ENCODE measurements at places on chromosomes 3 and 15. TPM values are rescaled to one million over a fixed set of nuclear protein-coding genes. Genes with fewer than 3 reads are reported as not detected.

DNA sequence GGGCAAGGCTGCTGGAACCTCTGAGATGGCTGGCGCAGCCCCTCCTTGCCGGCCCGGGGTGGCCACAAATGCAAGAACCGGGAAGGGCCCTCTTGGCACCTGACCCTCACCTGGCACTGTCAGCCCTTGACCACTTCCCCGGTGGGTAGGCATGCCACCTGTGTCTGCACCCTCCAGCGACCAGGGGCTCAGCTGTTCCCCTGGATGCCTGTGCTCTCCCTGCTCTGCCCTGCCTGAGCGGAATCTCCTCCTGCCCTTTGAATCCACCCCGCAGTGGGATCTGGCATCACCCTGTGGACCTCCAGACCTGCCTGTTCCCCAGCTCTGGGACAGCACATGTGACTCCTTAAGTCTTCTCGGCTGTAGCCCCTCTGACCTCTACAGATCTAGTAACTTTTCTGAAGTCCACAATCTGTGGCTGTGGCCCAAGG lies 26.1 kb upstream of the FGD5 start:
- DNase-seq = no peak

The AVEN gene
- polyA plus RNA-seq = 23.4 TPM

- no peak for DNase-seq
Measured at GRCh38 chr3:15151166-15151565, 52.2 kb upstream of the RBSN start.

GRCh38 chr3:25427563-25427941 lies 511 bp upstream of the RARB start:
- DNase-seq = no peak

The ZNF620 gene
- polyA plus RNA-seq = 1.6 TPM

- DNase-seq = no peak
Measured at GRCh38 chr15:63010920-63011693, 31.4 kb upstream of the TPM1 start.

The FBXW12 gene
- 0.98 TPM for polyA plus RNA-seq

DNA sequence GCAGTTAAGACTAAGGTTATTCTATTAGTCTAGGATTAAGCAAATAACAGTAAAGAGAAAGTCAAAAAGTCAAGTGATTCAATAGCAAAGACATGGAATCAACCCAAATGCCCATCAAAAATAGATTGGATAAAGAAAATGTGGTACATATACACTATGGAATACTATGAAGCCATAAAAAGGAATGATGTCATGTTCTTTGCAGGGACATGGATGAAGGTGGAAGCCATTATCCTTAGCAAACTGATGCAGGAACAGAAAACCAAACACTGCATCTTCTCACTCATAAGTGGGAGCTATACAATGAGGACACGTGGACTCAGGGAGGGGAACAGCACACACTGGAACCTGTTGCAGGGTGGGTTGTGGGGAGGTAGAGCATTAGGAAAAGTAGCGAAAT lies 29.0 kb downstream of the UNC13C start:
- no peak for DNase-seq

GRCh38 chr3:30428251-30428650 lies 178.2 kb upstream of the TGFBR2 start:
- DNase-seq = no peak

The CCR2 gene
- 2.7 TPM for polyA plus RNA-seq

DNA sequence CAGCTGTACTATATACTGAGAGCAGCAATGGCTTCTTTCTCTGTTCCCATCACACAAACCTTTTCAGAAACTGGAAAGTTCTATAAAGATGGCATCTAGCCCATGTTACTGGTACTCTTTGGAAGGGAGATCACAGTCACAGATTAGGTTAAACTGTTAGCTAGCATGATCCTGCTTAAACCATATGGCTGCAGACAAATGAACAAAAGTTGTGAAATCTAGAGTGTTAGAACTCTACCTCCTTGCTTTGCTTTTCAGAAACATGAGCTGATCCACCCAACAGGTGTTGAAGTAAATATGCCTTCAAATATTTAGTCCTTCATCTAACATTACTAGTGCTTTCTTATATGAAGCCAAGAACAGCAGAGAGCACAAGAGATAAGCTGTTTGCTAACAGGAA lies 102.6 kb downstream of the SNRK start:
- no peak for DNase-seq

DNA sequence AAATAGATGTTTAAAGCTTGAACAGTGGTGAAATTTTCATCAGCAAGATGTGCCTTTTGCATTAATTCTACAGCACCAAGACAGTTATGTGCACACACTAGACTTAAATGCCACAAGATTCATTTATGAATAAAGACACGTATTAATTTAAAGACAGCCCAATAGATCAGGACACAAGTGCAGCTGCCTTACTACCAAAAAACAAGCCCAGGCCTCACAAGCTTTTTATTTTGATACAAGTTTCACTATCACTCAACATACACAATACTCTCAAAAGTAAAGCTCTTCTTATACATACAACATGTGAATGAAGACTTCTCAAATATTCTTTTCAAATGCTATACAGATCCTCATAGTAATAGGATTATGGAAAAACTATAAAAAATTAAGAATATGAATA lies 2.4 kb downstream of the ACAP2 start:
- DNase-seq = no peak

DNA sequence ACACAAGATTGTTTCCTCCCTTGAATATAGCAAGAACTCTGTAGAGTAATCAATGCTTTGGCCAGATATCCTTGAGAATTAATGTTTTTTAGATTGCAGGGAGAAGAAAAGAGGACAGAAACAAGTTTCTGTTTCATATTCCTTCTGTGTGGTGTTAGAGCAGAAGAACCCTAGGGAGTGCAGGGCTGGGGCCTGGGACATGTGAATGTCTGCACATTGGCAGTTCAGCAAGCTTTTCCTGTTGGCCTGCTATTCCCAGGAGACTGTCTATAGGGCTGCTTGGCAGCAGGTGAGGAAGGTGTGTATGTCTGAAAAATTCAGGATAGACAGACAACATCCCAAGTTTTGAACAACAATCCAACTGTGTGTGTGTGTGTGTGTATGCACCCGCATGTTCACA lies 13.6 kb upstream of the CNBP start:
- DNase-seq = no peak

DNA sequence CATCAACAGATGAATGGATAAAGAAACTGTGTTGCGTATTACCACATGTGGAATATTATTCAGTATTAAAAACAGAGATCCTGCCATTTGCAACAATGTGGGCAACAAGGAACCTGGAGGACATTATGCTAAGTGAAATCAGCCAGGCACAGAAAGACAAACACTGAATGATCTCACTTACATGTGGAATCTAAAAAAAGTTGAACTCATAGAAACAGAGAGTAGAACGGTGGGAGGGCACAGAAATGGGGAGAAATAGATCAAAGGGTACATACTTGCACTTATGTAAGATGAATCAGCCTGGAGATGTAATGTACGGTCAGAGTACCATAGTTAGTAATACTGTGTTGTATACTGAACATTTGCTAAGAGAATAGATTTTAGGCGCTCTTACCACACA lies 29.8 kb upstream of the MUC13 start:
- no peak for DNase-seq

DNA sequence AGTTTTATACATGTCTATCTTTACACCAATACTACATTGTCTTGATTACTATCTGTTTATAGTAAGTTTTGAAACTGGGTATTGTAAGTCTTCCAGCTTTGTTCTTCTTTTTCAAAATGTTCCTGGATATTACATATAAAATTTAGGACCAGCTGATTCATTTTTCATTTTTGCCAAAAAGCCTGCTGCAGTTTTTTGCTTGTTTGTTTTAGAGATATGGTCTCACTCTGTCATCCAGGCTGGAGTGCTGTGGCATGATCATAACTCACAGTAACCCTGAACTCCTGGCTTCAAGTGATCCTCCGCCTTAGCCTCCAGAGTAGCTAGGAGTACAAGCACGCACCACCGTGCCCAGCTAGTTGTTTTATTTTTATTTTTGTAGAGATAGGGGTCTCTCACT lies 20.4 kb upstream of the AP4E1 start:
- no peak for DNase-seq

The PLCH1 gene
- 32.1 TPM for polyA plus RNA-seq

The CPB1 gene
- polyA plus RNA-seq = 2.3 TPM

DNA sequence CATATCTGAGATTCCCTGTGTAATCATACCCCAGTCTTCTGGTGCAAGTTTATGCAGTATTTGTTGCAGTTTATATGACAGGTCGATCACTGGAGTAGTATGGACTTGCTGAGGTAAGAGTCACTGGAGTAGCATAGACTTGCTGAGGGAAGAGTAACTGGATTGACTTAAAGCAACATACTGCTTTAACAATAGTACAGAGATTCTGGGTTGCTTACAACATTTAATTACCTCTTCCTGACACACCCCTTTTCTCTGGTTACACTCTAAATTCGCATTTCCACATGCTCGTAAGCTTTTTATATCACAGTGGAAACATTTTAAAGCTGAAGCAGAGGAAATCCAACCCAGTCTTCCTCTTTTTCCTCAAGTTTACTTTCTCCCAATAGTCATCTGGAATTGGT lies 11.8 kb downstream of the AAGAB start:
- DNase-seq = no peak

GRCh38 chr3:38725726-38726419 lies 76.4 kb upstream of the SCN5A start:
- no peak for DNase-seq

The C2CD4A gene
- 0.08 TPM for polyA plus RNA-seq

DNA sequence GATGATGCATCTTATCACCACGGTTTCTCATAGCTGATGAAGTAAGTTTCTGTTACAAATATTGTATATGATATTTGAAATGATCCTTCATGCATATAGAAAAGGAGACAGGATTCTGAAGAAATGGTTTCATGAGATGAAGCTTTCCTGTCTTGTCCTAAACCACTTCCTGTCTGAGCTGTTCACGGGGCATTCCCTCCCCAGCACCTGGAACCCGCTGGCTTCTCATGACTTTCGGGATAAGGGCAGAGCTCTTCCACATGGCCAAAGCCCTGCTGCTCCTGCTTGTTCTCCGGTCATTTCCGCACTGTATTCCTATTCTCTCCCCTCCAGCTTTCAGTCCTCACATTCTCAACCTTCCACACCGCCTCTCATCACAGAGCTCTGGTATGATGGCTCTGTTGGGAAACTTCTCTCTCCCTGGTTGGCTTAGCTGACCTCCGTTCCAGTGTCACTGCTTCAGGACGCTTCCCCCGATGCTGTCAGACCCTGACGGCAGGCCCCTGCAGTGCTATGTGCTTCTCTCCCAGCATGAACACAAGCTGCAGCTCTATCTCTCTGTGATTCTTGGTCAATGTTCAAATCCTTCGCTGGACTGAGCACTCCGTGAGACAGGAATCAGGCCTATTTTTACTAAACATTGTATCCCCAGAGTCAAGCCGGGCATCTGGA lies 86.9 kb upstream of the HERC1 start:
- no peak for DNase-seq

DNA sequence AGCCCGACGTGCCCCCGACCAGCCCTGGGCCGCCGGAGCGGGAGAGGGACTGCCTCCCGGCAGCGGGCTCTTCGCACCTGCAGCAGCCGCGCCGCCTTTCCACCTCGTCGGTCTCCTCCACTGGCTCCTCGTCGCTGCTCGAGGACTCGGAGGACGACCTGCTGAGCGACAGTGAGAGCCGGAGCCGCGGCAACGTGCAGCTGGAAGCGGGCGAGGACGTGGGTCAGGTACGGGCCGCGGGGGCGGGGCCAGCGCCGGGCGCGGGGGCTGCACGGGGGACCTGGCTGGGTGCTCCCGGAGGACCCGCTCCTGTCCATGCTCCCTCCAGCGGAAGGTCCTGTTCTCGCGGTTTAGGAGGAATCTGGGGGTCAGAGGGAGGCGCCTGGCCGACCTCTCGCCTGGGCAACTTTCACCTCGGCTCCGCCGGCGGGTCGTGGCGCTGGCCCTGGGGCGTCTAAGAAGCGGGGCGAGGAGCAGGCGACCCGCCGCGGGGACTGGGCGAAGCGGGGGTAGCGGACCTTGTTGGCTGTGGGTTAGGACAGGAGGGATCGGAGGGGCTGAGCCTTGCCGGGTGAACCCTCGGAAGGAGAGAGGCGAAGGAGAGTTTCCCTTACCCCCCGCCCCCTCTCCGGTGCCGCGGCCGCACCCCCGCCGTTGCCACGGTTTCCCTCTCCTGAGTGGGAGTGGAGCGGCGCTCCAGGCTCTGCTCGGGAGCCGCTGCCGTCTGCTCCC lies 682 bp downstream of the ITPKA start:
- DNase-seq = peak; percentile 24

DNA sequence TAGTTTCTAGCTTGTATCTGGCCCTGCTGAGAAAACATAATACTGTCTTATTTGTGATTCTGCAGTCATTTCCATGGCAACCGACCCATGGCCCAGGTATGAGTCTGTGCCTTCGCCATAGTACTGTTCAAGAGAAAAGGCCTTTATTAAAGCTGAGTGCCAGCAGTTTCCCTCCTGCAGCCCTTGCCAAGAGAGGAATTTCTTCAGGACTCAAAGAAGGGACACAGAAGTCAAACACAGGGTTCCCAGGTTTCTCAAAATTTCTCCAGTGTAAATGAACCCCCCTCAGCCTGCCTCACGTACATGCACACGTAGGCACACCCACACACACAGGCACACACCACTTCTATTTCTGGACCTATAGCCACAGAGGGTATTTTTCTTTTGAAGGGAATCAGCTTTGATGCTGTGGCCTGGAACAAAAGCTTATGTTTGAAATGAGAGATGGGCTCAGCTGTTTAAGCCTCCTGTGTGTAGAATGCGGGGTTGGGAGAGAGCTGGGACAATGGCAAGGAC lies 269.2 kb downstream of the PDCD6IP start:
- no peak for DNase-seq

DNA sequence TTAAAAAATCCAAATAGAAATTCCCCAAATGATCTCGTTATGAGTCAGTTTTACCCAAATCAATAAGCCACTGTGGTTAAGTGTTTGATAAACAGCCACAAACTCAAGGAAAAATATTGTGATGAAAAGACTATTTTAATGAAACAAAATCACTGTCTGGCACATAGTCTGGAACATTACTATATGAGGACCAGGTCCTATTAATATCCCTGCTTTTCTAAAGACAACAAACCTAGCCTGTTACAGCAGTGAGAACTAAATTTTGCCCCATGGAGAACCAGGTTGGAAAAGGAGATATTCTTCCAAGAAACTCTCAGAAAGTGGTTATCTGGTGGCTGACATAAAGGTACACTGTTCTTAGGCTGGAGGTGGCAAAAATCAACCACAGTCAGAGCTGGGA lies 27.7 kb upstream of the ZNF385D start:
- DNase-seq = no peak

DNA sequence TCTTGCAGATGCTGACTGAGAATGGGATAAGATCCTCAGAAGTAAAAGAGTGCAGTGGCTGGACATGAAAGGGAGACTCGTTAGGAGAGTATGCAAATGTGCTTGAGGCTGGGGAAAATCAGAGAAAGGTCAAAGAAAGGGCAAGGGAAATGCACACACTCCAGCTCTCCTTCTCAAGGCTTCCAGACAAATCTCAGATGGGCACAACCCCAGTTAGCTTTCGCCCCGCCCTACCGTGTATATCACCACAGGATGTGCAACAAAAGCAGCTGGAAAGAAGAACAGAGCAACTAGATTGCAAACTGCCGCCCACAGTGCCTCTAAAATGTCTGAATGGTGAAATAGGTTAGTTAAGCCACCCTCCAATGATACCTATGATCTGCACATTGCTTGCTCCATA lies 63.9 kb downstream of the CERS3 start:
- DNase-seq = no peak

Data from testis (tissue), 5 donors.